Memory B cell (primary cell): ENCODE measurements at places on chromosomes 4 and X.

DNA sequence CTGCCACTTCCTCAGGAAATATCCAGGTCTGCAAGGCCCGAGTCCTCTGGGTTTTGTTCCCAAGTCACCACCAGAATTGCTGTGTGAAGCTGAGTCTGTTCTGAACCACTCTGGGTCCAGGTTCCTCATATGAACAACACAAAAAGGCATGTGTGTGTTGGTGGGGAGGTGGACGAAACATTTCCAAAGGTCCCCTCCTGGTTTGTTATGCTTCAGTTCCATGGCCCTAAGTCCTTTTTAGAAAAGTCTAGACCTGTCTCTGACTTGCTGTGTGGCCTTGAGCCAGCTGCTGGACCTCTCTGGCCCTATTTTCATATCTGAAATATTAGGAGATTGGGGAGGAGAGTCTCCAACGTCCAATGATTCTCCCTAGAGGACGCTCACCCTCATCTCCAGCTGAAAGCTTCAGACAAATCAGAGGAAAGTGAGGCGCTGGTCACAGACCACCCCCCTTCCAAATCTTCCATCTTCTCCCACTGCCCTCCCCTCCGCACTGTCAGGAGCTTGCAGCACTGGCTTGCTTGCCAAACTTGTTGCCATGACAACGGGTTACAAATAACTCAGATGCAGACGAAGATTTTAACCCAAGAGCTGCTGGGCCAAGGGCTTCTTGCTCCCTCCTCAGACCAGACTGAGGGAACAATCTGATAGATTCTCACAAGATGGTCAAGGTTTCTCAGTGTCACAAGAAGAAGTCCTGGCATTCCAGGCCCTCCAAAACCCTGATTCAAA lies 64.5 kb downstream of the SMC1A start:
- no peak for DNase-seq

GRCh38 chr4:96326846-96327245 lies 487.0 kb downstream of the PDHA2 start:
- no peak for DNase-seq

DNA sequence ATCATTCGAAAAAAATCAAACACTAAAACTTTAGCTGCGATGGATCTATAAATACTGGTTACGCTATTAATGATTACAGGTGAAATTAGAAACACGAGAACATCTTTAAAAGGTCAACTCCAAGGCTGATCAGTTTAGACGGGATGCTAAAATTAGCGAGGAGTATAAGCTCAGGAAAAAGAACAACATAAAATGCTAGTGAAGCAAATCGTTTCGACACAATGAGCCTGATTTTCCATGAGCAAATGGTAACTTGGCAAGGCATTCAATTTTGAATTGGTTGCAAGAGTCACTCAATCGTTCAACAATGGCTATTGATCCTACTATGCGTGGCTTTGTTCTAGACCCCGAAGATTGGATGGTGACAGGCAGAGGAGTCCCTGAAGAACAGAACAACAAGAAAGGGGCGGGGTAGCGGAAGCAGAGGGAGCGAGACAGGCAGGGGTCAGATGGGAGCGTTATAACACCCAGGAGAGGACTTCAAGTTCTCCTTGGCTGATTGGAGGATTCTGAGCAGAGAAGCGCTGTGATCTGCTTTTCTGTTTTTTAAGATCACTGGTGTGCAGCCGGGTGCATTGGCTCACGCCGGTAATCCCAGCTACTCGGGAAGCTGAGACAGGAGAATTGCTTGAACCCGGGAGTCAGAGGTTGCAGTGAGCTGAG lies 146.5 kb downstream of the RBM47 start:
- no peak for DNase-seq

GRCh38 chr4:144313370-144313769 lies 172.9 kb upstream of the GYPA start:
- no peak for DNase-seq

DNA sequence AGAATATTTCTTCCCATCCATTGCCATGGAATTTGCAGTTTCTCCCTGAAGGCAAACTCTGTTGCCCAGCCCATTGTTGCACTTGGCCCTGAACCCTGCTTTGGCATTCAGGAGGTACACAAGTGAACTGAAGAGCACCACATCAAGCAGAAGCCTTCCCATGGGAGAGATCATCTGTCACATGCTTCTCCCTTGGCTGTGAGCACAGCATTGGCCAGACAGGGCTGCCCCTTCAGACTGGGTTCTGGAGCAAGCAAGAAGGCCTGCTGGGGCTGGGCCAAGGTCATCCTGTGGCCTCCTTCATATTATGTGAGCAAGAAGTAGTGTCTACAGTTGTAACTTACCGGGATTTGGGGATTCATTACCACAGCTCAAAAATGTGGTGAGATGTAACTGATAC lies 22.7 kb downstream of the SCML1 start:
- DNase-seq = no peak

GRCh38 chrX:10496345-10496965 lies 123.9 kb downstream of the MID1 start:
- no peak for DNase-seq

DNA sequence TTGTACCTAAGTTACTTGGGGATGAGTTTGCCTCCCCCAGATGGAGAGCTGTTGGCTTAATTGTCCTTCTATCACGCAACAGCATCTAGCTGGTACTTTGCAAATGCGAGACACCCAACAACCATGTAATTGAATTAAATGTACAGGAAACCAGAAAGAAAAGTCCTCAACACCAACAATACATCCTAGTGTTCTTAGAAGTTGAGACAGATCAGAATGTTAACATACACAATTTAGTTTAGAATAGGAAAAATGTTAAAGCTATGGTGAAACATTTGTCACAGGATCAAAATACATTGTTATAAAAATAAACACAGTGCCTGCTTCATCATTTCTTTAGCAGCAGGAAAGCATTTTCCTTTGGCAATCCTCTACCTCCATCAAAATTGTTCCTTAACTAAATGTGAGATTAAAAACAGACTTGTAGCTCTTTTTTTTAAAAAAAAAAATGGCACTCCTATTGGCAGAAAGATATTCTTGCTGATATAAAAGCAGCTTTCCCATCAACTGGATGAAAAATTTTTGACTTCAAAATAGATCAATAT lies 163.1 kb upstream of the MID1 start:
- no peak for DNase-seq

GRCh38 chr4:85369703-85370380 lies 105.1 kb upstream of the ARHGAP24 start:
- DNase-seq = no peak

GRCh38 chrX:21840193-21840545 lies 752 bp downstream of the MBTPS2 start:
- no peak for DNase-seq

DNA sequence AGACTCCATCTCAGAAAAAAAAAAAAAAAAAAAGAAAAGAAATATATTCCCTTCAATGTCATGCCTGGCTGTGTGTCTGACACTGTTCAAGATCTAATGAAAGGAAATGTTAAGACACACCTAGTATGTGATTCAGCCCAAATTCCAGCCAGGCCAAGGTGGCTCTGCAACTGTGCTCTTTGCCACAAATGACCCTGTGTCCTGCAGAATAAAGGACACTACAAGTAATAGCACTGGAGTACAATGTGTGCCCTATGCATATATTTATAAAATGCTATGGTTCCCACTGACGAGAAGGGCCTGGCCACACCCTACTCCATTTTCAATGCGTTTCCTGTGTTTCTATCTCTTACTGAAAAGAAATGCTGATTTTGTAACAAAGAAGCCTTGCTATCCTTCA lies 98.0 kb upstream of the SORBS2 start:
- DNase-seq = no peak

- DNase-seq = no peak
These were observed 37.8 kb upstream of the NHSL2 start for GRCh38 chrX:71872542-71873458.

GRCh38 chr4:183445097-183445428 lies 627 bp downstream of the CDKN2AIP start:
- DNase-seq = no peak

GRCh38 chrX:154046031-154046781 lies 26.5 kb upstream of the IRAK1 start:
- no peak for DNase-seq

DNA sequence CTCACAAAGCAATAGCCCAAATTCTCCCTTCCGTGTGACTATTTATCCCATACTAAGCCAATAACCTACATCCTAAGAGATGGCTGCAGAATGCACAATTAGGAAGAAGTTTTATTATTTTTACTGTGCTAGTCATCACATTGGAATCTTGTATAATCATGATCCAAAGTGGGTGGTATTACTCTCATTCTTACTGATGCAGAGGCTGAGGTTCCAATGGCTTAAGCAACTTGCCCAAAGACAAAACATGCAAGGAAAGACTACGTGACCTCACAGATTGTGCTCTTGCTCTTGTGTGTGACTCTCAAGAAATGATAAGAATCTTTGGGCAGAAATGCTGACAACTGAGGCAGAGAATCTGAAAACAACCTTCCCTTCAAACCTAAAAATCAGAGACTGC lies 212.2 kb downstream of the LDB2 start:
- DNase-seq = no peak

DNA sequence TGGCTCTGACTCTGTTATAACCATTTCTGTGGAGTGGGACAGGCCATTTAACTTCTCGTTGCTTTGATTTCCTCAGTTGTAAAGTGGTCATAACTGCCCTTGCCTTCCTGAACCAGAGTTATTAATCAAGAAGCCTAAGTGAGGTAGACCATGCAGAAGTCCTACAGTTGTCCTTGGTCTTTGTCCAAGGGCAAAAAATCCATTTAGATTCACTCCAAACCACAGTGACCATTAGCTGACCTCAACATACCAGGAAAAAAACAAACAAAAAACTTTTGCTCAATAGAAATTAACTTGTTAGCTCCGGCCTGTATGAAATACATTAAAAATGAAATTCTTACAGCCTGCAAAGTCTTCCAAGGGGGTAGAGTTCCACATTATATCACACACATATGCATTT lies 52.7 kb downstream of the TBC1D9 start:
- no peak for DNase-seq

- DNase-seq = no peak
These were observed 376.8 kb downstream of the BCOR start for GRCh38 chrX:39720945-39721344.

GRCh38 chr4:27524224-27524623 lies 663.6 kb downstream of the STIM2 start:
- DNase-seq = no peak

DNA sequence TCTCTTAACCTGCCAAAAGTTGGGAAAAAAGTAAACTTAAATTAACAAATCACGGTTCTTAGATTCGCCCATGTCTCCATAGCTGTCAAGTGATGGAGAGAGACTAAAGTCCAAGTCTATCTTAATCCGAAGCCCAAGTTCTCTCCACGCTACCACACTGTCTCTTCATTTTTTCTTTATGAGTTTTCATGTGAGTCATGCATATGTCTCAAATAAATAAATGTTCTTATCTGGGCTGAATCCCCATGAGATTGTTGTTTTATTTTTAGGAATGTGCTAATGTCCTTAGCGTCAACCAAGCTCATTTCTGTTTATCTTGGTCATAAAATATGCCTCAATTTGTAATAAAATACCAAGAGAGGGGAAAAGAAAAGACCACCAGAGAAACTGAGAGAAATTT lies 169.3 kb downstream of the RCHY1 start:
- DNase-seq = no peak

DNA sequence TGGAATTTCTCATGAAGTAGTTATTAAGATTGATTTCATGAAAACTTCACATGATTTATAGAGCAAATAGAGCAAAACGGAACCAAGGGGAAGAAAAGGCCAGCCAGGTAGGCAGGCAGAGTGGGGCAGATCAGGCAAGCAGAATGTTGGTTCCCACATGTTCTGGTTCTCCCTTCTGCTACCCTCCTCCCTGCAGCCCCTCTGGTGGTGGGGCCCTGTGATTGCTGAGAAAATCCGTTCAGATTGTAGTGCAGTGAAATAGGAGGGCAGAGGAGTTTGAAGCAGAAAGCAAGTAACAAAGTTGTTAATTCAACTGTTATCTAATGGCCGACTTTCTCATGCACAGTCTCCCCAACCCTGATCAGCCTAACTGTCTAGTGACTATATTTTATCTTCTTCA lies 185.3 kb downstream of the MID1IP1 start:
- DNase-seq = no peak

DNA sequence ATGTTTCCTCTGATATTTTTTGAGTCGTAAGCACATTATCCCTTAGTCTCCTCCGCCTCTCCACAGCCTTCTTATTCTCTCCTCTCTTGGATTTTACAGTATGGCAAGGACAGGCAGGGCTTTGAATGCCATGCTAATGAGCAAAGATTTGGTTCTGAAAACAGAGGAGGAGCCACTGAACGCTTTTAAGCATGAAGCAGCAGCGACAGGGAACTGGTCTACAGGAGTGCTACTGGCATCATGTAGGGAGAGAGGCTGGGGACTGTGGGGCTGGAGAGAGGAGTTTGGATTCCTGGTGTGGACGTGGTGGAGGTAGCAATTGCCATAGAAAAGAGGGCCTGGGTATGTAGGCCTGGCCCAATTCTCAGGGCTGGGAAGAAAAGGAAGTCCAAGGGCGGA lies 4.6 kb upstream of the CD99L2 start:
- DNase-seq = no peak

- no peak for DNase-seq
These were observed 43.5 kb upstream of the PAK3 start for GRCh38 chrX:111052478-111052877.

DNA sequence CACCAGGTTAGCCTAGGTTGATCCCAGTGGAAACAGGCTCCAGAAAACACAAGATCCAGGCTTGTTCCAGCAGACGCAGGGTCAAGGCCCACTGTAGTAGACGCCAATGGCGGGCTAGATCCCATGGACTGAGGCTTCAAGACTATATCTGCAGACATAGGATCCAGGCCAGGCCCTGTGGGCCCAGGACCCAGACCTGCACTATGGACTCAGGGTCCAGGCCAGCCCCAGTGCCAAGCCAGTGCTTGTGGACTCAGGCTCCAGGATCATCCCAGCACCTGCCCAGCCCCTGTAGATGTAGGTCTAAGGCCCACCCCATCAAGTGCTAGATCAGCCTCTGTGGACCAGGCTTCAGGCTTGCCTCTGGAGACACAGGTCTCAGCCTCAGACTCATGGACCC lies 300.9 kb downstream of the CHIC1 start:
- DNase-seq = no peak

DNA sequence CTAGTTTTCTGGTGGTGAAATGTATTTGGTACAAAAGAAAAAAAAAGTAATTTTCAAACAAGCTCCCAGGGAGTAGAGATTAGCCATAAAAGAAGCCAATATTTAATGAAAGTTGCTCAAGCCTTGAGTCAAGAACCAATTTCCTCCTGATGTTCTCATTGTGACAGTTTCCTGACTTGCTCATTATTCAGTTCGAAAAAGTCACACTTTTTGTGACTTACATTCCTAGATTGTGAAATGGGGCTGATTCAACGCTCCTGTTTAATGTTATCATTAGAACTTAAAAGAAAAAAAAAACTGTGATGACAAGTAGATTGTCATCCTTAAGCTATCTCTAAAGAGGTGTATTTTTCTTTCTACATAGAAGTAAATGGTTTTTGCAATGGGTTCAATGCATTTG lies 122.6 kb upstream of the BMPR1B start:
- no peak for DNase-seq

DNA sequence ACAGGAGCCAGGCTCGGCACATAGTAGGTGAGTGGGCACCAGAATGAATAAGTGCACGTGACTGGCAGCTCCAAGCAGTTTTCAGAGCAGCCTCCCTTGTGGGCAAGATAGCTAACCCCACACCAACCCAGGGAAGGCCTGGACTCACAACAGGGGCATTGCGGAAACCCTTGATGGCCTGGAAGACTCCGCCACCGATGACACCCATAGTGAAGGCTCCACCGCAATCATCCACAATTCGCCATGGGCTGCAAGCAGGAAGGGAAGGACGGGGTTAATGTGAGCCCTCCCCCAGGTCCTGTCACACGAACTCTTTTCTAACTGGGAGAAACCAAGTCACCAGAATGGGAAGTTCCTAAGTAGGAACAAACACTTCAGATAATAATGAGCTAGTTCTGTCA lies 957 bp downstream of the TIMM17B start:
- DNase-seq = no peak

- DNase-seq = no peak
These were observed 26.2 kb downstream of the GYG2 start for GRCh38 chrX:2854918-2855317.
